ENCODE measurements at places on chromosomes 1 and 21.

GRCh38 chr1:116804736-116805135 is 50.5 kb downstream of the CD2 start:
- no peak for DNase-seq

GRCh38 chr1:155327981-155328380 is 7.3 kb downstream of the RUSC1 start:
- no peak for DNase-seq

GRCh38 chr1:32052887-32053286 is 19.9 kb upstream of the TMEM39B start:
- DNase-seq = no peak

- no peak for DNase-seq
Observed at GRCh38 chr1:99599678-99600175, 46.2 kb upstream of the PALMD start.

GRCh38 chr1:235069577-235070563 is 58.8 kb downstream of the TOMM20 start:
- DNase-seq = no peak

DNA sequence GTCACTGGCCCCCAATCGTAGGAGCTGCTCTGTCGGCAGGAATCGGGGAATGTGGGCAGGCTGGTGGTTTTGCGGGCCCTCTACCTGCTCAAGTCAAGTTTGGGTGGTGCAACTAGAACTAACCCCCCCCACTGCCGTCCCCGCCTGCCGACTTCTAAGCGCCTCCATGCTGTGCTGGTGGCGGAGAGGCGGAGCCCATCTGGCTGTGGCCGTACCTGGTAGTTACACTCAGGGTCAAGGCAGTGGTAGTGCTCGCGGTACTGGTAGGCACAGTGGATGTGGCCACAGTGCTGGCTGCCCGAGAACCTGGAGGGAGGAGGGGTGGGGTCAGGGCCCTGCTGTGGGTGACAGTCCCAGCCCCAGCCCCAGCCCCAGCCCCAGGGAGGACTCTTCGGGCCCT is 140.0 kb downstream of the CASZ1 start:
- DNase-seq = no peak

DNA sequence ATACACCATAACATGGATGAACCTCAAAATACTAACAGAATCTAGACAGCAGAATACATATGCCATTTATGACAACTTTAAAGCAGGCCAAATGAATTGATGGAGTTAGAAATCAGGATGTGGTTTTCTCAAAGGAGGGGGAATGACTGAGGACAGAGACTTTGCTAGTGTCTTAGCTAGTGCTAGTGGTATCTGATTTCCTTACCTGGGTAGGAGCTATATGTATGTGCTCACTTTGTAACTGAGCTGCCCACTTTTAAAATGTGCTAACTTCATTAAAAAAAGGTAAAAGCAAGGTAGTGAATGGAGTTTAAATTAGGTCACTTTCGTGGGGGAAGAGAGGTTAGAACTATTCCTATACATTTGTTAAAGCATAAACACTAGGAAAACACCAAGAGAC is 2.6 kb downstream of the GTF2B start:
- no peak for DNase-seq

- DNase-seq = no peak
Observed at GRCh38 chr1:193189442-193190095, 3.2 kb upstream of the B3GALT2 start.

DNA sequence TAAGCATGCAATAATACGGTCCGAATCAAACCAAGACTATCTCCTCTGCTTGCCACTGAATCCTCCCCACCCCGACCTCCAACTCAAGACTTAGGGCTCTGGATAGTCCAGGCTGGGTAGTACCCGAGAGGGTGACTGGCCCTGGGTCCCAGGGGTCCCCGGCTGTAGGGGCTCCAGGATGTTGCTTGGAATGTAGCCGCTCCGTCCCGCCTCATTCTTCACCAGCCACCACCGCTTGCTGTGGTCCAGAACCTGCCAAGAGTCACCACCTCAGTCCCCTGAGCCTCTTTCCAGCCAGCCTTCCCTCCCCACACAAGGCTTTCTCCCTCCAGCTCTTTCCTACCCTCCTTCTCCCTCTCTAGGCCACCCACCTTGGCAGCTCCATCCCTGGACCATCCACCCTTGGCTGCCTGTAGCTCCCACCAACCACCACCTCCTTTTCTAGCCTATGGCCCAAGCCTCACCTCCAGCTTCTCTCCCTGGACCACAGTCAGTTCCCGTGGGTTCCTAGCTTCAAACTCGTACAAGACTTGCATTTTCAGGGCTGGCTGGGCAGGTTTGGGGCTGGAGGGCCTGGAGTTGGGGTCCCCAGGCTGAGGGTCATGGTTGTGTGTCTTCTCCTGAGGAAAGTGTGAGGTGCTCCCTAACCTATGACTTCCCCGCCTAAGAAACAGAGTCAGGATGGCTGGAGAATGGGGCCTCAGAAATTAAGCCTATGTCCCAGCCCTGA is 10.9 kb upstream of the GSTM3 start:
- DNase-seq = no peak

- no peak for DNase-seq
Observed at GRCh38 chr1:235015291-235015985, 113.2 kb downstream of the TOMM20 start.

- no peak for DNase-seq
Observed at GRCh38 chr1:197399755-197400521, 131.9 kb downstream of the CRB1 start.

- DNase-seq = no peak
Observed at GRCh38 chr1:87094238-87094637, 179.8 kb downstream of the HS2ST1 start.

GRCh38 chr21:38524168-38525153 is 26.2 kb upstream of the ERG start:
- no peak for DNase-seq

DNA sequence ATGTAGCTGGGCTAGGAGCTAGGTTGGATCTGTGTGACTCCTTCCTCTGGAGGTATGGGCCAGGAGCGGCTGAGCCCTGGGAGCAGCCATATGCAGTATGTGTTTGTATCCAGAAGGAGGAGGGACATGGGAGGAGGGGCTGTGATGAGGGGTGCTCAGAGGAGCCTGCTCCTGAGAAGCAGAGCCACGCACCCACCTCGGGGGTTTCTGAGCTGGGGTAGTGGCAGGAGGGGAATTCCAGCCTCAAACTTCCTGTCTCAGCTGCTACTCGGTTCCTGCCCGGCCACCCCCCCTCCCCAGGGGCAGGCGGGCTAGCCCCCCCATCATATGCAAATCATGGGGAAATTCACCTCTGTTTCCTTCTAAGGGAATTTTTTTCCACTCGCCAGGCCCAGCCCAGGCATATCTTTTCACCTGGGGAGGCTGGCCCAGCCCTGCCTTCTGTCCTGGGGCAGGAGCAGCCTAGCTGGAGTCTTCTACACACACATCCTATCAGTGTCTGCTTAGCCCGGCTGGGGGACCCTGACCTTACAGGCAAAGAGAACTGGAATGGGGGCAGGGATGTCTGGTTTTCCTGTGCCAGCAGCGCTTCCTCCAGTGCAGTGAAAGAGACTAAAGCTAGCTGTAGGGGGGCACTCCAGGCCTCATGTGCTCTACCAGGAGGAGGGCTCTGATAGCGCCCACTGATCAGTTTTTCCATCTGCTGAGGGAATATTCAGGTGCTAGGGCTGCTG is 3.0 kb downstream of the ZC3H12A start:
- DNase-seq = peak; percentile 89

DNA sequence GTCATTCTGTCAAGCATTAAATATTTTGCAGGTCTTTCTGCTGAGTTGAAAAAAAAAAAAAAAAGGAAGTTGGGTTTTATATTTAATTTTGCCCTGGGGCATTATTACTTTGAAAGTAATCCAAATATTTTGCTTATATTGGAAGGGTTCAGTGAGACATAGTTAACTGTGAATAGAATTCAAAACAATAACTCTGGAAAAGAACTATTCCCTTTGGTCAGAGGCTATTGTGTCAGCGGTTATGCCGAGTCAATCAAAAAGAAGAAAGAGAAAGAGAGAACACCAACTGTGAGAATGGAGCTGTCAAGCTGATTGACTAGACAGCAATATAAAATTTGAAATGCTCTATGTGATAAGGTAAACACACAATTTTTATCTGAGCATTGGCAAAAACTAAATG is 761.7 kb downstream of the ADGRL2 start:
- no peak for DNase-seq

- no peak for DNase-seq
Observed at GRCh38 chr1:199901341-199901740, 126.2 kb upstream of the NR5A2 start.

DNA sequence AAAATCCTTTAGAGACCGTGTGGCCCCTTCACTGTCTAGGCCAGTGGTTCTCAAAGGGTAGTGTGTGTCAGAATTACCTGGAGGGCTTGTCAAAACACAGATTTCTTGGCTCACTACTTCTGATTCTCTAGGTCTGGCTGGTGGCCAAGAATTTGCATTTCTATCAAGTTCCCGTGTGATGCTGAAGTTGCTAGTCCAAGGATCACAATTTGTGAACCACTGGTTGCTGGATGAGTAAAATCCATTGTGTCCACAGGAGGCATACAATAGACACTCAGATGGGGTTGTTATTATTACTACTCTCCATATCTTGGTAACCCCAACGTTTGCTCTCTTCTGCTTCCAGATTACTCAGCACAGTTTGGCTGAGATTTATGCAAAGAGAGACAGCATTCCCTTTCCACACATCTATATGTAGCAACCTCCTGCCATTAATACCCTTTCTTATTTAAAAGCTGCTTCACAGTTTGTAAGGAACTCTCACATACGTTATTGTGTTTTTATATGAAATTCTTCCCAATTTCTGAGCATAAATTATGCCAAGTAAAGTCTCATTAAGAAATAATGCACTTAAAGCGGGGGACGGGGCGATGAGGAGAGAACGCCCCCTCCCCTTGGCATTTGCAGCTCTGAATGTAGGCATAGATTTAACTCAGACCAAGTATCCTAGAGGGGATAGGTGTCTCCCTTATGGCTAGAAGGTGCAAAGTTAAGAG is 720 bp upstream of the TMCC2 start:
- no peak for DNase-seq

DNA sequence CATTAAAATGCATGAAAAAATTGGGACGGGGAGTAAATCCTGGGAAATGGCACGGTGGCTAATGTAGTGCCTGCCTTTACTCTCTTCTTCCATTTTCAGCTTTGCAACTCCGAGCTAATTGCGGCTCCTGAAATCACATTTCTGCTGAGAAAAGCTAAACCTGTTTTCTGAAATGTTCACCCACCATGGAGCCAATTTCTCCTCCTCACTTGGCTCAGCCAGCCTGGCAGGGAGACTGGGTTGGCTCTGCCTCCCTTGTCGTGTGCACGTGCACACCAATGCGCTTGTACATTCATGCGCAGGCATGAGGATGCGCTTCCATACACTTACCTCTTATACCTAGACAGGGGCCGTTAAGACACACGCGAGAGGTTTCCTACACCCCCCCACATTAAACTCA is 165.4 kb downstream of the PLXNA2 start:
- no peak for DNase-seq

DNA sequence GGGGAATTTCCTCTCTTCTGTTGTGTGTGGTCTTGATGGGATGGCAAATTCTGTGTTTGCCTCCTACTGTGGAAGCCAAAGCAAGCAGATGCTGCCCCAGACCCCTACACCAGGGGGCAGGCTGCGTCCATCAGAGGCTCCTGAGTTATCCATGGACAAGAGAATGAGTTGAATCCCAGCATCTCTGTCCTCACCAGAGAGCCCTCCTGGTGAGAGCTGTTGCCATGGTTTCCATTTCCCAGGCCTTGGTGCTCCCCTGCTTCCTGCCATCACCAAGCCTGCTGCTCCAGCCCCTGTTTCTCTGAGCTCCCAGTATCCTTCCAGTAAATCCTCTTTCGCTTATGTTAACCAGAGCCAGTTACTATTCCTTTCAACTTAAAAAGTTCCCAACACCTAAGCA is 20.4 kb upstream of the GNG12 start:
- no peak for DNase-seq

- DNase-seq = no peak
Observed at GRCh38 chr1:17893891-17894631, 138.9 kb downstream of the ACTL8 start.

GRCh38 chr1:234954613-234955012 is 174.0 kb downstream of the TOMM20 start:
- no peak for DNase-seq

GRCh38 chr1:103194984-103195383 is 86.7 kb upstream of the COL11A1 start:
- no peak for DNase-seq

DNA sequence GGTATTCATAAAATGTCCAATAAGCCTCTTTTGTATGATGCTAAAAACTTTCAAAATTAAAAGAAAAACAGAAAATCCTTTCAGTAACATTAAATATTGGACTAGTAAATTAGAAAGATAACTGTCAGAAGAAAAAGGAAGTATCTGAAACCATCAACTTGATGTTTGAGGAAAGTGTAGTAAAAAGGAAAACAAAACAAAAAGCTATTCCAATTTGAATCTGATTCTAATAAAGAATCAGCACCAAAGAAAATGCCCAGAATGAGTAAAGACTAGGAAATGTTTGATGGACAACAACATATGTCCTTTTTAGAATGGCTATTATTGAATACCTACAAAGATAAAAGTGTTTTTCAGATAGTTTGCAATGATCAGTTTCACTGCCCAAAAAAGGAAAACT is 79.9 kb upstream of the RBM34 start:
- no peak for DNase-seq

GRCh38 chr1:181594553-181594952 is 111.2 kb downstream of the CACNA1E start:
- DNase-seq = no peak

- no peak for DNase-seq
Observed at GRCh38 chr1:115084902-115085511, 4.3 kb downstream of the TSPAN2 start.

DNA sequence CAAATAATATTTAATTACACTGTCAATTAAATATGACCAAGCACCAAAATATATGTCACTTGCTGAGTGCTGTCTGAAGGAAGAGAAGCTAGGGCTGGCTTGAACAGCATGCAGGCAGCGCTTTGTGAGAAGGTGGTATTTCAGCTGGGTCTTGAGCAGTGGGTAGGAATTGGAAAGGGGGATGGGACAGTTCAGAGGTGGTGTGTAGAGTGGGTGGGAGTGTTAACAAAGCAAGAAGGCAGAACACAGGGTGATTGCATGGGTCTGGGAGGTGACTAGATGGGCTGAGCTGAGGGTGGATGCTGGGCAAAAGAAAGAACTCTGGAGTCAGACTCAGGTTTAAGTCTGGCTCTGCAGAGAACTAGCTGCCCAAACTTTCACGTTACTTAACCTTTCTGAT is 14.3 kb upstream of the ETV3 start:
- no peak for DNase-seq

DNA sequence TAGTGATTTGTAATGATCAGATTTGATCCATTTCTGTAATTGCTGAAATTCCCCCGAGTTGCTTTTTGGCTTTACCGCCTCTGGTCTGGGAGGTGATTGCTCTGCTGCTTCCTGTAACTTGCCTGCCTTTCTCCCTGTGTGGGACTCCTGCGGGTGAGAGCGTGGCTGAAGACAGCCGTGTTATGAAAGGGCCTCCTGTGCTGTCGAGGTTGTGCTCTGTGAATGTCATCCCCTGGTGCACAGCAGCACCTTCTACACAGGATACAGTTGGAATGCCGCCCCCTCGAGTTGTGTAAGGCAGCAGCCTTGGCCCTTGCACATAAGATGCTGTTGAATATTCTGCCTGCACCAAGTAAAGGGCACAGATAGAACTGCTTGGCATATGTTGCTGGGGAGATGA is 5.9 kb downstream of the SOD1 start:
- no peak for DNase-seq
